Stimulated activated naive CD4-positive, alpha-beta T cell treated with Interleukin-2 at 50 U/mL for 16 hours (primary cell): ENCODE measurements at places on chromosomes 12 and 14.

DNA sequence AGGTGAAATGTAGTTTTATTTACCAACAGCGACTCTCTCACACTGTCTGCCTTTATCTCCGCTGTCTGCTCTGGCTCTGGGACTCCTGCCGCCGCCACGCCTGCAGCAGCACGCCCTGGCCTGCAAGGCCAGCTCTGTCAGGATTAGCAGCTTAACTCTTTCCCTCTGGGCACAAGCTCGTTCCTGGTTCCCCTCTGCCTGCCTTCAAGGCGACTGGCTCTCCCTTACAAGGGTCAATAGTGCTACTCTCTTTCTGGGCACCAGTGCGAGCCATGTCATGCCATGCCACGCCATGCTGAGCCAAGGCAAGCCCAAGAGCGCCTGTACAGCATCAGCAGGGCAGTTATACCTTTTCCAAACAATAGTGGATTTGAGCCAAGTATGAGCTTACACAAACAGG is 3.6 kb upstream of the CLEC2B start:
- no peak for DNase-seq

- no peak for DNase-seq
Observed at GRCh38 chr14:59247801-59248584, 59.5 kb downstream of the DAAM1 start.

DNA sequence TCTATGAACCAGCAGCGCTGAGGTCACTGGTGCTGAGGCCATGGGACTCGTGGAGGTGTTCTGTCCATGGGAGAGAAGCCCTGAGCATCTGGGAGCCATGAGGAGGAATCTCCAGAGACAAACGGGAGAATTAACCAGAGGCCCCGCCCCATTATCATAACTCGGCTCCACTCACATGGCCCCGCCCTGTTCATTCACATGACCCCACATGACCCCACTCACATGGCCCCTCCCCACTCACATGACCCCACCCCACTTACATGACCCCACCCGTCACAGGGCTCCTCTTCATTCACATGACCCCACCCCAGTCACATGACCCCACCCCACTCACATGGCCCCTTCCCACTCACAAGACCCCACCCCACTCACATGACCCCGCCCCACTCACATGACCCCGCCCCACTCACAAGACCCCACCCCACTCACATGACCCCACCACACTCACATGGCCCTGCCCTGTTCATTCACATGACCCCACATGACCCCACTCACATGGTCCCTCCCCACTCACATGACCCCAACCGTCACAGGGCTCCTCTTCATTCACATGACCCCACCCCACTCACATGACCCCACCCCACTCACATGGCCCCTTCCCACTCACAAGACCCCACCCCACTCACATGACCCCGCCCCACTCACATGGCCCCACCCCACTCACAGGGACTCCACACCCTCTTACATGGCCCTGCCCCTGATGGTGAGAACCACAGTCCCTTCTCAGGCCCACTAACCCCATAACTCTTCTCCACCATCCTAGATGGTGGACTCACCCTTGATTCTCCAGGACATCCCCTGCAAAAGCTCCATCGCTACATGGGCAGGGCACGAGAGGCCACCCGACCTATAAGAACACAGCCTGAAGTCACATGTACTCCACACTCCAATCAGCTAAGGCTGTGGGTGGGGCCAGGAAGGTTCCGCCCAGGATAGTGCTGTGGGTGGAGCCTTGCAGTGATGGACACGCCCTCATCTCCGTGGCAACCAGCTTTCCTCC is 151.1 kb upstream of the SFSWAP start:
- no peak for DNase-seq

DNA sequence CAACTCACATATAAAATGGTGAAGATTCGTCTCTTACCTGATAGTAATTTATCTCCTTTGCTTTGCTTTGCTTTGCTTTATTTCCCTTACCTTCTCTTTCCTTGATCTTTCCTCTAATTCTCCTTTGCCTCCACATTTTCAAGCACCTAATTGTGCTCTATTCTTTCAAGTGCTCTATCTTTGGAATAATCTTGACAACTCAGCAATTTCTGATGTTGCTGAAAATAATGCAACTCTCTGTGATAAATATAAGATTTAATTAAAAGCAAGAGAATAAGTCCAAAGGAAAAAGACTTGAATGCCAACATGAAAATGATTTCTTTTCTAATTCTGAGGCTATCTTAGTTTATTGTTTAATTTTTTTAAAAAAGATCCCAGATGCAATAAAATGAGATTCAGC is 139.5 kb upstream of the SYT1 start:
- DNase-seq: no peak

GRCh38 chr12:11884706-11885105 is 186.0 kb upstream of the BCL2L14 start:
- no peak for DNase-seq

DNA sequence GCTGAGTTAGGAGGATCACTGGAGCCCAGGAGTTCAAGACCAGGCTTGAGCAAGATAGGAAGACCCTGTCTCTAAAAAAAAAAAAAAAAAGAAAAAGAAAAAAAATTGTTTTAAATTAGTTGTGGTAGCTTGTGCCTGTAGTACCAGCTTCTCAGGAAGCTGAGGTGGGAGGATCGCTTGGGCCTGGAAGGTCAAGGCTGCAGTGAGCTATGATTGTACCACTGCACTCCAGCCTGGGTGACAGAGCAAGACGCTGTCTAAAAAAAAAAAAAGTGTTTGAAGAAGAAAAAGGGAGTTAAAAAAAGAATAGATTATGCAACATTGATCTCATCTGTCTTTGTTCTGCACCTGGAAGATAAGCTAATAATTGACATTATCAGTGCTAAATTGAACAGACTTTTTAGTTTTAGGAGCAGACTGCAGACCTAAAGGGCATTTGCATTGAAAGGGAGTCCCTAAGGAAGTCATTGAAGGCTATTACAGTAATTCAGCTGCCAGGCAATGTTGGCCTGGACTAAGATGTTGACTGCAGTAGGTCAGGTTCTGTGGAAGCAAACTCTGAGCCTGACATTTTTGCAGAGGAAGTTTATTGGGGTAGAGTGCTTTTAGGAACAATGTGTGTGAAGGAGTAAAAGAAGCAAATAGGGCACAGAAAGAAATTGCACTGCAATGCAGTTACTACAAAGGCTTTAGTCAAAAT is 215.8 kb downstream of the PCNX1 start:
- no peak for DNase-seq

DNA sequence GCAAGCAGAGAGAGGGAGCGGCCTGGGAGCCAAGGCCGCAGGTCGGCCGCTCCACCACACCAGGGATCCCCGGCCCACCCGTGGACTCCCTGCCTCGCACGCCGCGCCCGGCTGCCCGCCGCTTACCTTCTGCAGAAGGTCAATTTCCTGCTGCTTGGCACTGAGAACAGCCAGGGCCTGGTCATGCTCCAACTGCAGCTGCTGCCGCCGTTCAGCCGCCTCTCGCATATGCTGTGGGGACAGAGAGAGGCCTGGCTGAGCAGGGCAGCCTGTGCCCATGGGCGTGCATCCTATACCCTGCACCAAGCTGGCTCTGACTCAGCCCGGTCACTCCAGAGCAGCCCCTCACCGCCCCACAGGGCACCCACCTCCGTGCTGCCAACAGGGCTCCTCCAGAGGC is 141.1 kb downstream of the PIWIL1 start:
- no peak for DNase-seq

DNA sequence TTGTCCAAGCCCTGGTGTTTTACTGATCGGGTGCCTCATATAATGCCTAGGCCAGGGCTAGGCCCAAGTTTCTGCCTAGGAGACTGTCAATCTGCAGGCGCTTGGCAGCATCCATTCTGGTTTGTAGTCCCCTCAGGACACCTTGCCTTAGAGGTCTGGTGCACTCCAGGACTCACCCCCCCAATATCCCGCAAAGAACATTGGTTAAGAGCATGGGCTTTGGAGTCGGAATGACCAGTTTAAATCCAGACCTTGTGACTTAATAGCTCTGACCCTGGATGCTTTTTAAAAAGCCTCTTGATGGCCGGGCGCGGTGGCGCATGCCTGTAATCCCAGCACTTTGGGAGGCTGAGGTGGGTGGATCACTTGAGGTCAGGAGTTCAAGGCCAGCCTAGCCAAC is 60.0 kb downstream of the GALNT16 start:
- DNase-seq: no peak

DNA sequence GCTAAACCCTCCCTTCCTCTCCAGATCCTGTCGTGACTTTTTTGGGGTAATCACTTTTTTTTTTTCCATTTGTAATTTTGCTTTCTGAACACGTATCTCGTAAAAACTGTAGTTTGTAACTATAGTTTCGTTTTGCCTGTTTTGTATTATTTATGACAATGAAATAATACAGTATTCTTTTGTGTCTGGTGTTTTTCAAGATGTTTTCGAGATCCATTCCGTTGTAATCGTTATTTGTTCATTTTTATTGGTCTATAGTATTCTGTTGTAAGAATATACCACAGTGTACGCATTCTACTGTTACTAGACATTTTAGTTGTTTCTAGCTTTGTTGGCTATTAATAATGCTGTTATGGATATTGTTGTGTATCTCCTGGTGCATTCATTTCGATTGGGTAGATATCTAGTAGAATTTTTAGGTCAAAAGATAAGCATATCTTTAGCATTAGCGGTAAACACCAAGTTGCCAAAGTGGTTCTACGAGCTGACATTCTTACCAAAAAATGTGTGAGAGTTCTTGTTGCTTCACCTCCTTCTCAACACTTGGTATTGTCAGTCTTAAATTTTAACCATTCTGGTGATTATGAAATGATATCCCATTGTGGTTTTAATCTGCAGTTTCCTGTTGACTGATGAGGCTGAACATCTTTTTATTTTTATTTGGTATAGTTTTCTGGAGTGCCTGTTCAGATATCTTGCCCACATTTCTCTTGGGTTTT is 92.3 kb upstream of the EVL start:
- DNase-seq: no peak

GRCh38 chr12:25023808-25024207 is 74.9 kb upstream of the BCAT1 start:
- DNase-seq: no peak

GRCh38 chr12:94109160-94109559 is 39.2 kb upstream of the PLXNC1 start:
- DNase-seq: peak; percentile 47

GRCh38 chr14:61668282-61668681 is 27.0 kb upstream of the HIF1A start:
- DNase-seq: no peak

DNA sequence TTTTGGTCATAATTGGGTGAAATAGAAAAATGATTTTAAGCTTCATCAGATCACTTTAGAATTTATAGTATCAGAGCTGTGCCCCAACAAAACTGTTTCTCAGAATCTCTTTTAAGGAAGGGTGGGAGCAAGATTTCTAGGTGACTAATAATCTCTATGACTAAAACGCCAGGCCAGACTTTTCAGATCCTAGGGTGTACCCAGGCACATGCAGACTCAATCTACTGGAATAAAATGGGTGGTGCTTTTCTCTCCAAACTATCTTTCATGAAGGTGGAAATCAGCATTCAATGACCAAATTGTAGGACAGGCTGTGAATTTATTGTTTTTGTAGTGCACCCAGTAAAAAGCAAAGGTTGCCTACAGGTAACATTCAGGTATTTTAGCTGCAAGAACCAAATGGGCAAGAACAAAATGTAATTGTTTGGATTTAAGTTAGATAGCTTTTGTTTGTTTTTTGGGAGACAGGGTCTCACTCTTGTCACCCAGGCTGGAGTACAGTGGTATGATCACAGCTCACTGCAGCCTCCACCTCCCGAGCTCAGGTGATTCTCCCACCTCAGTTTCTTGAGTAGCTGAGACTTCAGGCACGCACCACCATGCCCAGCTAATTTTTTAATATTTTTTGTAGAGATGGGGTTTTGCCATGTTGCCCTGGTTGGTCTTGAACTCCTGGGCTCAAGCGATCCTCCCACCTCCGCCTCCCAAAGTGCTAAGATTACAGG is 49.5 kb downstream of the PPP2R5C start:
- DNase-seq: no peak

DNA sequence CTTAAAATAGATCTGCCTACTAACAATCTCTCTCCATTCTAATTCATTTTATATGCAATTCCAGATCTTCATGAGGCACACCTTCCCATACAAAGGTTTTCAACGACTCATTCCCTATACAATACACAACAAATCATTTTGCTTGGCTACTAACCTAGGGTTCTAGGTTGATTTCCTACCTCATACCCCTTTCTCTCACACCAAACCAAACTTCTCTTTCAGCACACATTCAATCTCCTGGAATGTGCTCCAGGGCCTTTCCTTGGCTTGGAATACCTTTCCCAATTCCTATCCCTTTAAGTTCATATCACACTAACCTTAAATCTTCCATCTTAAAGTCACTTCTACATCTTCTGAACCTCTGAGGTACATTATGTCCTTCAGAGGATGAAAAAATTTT is 38.7 kb upstream of the MTERF2 start:
- no peak for DNase-seq

GRCh38 chr14:24179961-24180796 is 8.3 kb downstream of the REC8 start:
- no peak for DNase-seq

- no peak for DNase-seq
Observed at GRCh38 chr12:69886109-69886508, 61.1 kb downstream of the MYRFL start.

DNA sequence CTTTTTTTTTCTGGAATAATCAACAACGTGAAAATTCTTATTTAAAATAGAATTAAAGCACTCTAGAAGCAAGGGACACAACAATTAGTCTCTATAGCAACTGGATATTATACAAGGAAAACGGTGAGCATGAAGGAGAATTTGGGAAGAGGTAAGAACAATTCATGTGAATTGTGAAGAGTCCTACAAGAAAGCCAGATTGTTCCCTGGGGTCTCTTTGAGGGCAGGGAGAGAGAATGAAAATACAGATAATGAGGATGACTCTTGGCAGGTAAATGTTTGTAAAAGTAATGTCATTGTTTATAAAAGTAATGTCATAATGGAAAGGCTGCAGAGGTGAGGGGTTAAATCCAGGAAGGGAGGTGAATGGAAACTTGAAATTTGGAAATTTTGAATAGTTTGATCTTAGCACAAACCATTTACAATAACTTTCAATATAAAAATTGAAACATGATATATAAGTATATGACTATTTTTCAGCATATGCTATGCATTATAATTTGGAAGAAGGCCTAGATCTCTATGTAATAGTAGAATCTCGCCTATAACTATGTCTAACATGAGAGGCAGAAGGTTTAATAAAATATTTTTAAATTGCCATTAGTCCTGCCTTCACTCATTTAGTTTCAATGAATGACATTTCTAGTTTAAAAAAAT is 378.8 kb upstream of the DCN start:
- no peak for DNase-seq

DNA sequence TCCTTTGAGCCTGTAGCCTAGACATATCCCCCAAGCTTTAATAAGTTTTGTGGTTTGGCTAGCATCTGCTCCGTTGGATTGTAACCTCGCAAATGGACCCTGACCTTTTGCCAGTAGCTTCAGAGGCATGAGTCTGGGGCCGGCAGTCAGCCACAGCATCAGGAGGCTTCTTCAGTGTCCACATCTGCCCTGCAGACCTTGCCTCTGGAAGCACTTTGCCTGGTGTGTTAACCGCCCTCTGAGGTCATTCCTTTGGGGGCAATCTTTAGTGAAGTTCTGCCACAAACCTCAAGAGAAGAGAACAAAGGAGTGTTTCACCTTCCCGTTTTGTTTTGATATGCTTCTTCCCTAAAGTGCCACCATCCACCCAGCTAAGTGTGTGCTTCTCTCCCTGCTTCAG is 71.4 kb downstream of the GNS start:
- DNase-seq: no peak
